CD4-positive, alpha-beta T cell treated with Interferon alpha-2 for 1 hour (primary cell): ENCODE measurements at places on chromosomes 1 and 21.

DNA sequence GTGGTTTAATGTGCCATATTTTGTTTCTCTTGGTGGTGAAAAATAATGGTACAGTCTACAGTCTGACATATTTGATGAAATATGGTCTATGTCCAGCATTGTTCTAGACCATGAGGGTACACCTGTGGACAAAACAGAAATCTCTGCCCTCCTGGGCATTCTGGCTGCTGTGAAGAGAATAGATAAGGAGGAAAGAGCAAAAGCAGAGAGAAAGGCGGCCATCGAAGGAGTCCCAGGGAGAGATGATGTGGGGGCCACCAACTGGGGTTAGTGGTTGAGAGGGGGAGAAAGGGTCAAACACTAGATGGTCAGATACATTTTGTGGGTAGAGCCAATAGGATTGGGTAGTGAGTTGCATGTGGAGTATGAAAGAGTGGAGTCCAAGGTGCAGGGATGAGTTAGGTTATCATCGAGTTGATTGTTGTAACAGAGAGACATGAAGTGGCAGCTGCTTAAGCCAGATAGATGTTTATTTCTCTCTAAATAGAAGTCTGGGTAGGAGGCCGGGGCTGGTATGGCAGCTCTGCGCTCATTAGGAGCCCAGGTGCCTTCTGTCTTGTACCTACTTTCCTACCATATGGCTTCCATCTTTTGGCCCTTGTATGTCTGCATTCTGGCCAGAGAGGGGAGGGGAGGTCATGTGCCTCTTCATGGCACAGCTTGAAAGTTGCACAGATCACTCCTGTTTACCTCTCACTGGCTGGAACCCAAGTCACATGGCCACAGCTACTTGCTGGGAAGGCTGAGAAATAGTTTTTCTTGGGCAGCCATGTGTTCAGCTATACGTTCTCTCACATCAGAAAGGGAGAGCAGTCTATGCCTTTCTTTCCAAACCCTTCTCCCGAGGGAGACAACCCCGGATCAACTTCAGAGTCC lies 13.0 kb downstream of the UBE4B start:
- DNase-seq: no peak

DNA sequence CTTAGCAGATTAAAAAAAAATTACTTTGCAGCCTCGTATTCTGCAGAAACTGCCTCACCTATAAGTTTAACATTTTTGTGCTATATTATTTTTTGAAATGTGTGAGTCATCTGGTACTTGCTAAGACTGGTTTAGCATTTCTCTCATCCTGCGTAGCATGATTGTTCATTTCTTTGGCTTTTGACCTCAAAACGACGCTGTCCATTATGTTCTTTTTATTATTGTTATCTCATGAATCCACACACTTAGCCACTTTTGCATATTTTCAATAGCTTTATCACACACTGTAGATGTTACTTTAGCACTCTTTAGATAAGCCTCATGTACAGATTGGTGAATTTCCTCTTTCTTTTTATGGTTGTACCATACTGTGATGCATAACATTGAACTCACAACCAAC lies 1004.9 kb upstream of the NCAM2 start:
- no peak for DNase-seq

DNA sequence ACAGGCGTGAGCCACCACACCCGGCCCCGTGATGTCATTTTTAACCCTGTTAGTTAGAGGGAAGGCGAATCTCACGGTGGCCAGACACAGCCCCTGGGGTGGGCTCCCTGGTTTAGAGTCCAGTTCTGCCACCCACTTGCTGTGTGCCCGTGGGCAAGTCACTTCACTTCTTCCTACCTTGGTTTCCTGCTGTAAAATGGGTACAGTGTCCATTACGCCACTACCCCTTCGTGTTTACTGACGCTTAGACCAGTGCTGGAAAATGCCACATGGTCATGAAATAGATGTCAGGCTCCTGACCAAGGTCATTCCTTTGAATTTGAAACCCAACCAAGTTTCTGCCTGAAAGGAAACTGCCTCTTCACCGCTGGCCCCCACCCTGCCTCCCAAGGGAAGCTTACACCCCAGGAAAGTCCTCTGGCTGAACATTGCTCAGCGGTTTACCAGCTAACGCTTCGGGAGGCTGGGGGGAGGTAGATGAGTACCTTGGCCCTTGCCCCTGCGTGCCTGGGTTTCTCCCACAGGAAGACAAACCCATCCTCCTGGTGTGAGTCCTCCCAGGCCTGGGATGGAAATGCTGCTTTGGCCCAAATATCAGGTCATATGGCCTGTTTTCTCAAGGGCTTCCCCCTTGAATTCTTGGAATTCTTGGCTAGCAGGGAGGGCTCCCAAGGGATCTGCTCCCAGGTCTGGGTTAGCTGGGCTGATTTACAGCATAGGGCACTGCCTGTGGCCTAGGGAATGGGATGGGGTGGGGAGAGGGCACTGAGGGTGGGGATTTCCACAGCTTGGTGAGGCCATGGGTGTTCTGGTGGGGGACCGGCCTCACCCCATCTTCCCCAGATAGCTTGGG lies 7.6 kb upstream of the AADACL4 start:
- no peak for DNase-seq

DNA sequence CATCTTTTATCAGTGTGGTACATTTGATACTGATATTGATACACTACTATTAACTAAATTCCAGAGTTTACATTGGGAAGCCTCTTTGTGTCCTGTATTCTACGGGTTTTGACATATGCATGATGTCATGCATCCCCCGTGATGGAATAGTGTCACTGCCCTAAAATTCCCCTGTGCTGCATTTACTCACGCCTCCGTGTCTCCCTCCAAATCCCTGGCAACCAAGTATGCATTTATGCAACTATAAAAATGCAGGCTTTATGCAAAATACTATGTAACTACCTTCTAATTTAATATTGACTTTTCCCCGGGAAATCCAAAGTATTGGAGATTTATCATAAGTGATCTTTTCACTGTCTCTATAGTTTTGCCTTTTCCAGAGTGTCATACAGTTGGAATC lies 453.7 kb upstream of the RUNX1 start:
- no peak for DNase-seq

DNA sequence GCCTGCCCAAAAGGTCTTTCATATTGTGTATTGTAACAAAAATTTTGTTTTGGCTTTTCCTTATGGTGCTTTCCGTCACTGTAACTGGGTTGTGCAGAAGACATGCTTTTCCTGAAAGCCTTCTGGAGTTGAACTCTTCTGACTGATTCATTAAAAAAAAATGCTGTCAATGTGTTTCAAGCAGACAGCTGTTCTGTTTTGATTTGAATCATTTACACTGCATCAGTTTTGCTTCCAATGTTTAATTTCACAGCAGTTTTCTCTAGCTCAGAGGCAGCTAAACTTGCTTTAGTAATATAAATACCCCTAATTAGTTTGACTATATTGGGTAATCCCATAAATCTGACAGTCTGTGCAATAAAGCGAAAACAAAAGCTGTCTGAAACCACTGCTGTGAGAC lies 7.9 kb downstream of the UTP11 start:
- no peak for DNase-seq

- DNase-seq: no peak
Observed at GRCh38 chr1:57839526-57839925, 415.7 kb upstream of the DAB1 start.

- no peak for DNase-seq
Observed at GRCh38 chr21:39885119-39885848, 18.0 kb downstream of the PCP4 start.

- DNase-seq: no peak
Observed at GRCh38 chr1:3617806-3618345, 6.6 kb upstream of the MEGF6 start.

DNA sequence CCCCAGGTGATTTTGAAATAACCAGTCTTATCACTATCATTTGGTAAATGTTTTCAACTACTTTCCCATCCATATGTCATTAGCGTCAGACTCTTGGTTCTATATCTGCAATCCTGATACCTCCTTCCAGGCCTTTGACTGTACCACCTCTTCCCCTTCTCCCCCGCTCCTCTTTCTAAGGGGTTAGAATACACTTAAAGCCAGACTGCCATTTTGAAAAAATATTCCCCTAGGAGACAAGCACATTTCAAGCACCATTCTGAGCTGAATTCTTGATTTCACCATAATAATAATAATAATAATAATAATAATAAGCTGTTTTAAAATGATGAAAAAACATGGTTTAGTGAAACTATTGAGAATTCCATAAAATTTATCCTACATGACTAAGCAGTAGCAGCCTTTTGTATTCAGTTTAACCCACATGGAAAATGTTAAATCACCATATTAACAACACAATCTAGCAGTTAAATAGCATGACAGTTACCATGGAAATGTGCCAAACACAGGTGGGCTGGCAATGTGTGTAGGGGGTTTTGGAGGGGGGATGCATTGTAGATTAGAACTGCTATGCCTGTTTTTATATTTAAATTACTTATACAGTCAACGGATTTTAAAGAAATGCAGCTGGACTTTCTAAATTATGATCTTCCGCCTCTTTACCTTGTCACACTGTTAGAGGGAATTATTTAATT lies 480.2 kb upstream of the DEPDC1 start:
- no peak for DNase-seq

DNA sequence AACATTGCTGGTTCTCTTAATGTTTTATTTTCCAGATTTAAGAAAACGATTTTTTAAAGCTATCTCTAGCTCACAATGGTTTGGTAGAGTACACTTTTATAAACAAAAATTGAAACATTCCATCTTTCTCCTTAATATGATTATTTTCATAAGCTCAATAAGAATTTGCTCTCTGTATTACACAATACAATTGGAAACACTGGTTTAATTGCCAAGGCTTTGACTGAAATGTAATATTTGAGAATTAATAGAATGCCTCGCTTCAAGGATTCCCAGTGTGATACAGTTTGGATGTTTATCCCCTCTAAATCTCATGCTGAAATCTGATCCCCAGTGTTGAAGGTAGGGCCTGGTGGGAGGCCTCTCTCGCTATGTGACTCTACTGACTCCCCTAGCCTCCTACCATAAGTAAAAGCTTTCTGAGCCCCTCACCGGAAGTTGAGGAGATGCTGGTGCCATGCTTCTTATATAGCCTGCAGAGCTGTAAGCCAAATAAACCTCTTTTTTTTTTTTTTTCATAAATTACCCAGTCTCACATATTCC lies 67.4 kb downstream of the DDAH1 start:
- no peak for DNase-seq

GRCh38 chr1:41963636-41964035 lies 44.9 kb upstream of the HIVEP3 start:
- no peak for DNase-seq

DNA sequence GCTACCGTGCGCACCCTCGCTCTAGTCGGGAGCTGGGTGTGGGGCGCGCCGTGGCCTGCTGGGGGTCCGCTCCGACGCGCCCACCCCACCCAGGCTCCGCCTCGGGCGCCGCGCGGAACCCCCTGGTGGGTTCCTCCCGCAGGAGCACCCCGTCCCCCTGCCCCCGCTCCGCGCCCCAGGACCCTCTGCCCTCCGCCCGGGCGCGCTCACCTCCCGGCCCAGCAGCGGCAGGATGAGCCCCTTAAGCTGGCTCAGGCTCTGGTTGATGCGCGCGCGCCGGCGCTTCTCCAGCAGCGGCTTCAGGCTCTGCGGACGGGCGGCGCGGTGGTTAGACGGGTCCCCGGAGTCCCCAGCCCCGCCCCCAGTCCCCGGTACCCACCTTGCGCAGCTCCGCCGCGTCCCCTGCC lies 319 bp downstream of the HES2 start:
- DNase-seq: no peak

- no peak for DNase-seq
Observed at GRCh38 chr1:108679586-108680213, 12.4 kb upstream of the PRPF38B start.

DNA sequence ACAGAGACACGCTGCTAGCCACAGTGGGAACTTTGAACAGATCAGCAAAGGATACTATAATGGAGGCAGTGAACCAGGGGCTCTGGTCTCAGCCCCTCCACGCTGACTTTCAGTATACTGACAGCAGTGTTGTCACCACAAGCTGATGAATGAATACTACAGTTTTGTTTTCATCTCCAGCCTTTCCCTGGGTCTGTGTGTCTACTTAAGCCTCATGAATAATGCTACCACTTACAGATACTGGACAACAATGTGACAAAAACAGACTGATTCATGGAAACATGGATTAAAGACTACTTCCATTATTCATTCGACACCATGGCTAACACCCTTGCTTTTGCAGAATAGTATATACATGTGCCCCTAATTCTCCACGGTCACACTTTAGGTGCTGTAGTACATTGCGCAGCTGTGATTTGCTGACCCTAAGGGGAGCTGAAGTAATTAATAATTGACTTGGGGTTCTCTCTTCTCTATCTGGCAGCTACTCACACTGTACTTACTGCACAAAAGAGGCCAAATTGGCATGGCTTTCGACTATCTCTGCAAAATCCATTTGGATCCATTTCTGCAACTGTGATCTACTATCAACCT lies 203.2 kb upstream of the LYPLAL1 start:
- no peak for DNase-seq

DNA sequence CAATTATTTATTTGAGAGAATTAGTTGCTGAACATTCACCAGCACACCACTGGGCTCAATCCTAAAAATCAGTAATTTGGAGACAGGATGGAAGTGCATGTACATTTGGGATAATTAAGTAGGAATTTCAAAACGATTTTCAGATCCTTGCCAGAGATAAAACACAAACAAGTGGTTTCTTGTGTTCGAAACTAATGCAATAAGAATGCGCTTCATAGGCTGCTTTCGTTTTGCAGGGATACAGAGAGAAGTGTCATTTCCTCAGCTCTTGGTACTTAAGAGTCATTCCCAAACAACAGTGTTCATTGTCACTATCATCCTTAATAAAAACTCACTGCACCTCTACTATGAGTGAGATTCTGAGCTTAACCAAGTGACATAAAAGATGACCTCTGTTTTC lies 20.6 kb upstream of the USP24 start:
- no peak for DNase-seq

GRCh38 chr1:94621802-94622201 lies 80.2 kb upstream of the F3 start:
- no peak for DNase-seq

GRCh38 chr1:233843525-233844204 lies 60.8 kb upstream of the SLC35F3 start:
- DNase-seq: no peak

- no peak for DNase-seq
Observed at GRCh38 chr1:86503406-86504136, 34.8 kb downstream of the CLCA1 start.

- DNase-seq: peak; percentile 49
Observed at GRCh38 chr1:88595355-88596002, 88.6 kb upstream of the PKN2 start.

GRCh38 chr1:200905411-200906052 lies 10.8 kb downstream of the INAVA start:
- DNase-seq: peak; percentile 65

GRCh38 chr1:119768778-119769177 lies at the start of gene HMGCS2:
TSS of gene HMGCS2 (minus strand) at chr1:119768905. CDS start at chr1:119768844, 61 bp downstream.
- DNase-seq: no peak
